ENCODE measurements at places on chromosomes 3 and 15.

GRCh38 chr3:160184655-160185054 is 40.6 kb upstream of the C3orf80 start:
- no peak for DNase-seq

DNA sequence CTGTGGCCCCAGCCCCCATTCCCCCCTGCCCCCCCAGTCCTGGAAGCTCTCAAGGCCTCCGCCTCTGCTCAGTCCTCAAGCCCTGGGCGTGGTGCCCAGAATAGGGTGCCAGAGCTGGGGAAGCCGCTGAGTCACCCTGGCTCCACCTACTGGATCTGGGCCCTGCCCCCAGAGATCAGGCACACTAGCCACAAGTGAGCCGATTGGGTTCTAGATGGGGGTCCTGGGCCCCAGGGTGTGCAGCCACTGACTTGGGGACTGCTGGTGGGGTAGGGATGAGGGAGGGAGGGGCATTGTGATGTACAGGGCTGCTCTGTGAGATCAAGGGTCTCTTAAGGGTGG is 5.7 kb downstream of the EIF4G1 start:
- peak; percentile 36 for DNase-seq

DNA sequence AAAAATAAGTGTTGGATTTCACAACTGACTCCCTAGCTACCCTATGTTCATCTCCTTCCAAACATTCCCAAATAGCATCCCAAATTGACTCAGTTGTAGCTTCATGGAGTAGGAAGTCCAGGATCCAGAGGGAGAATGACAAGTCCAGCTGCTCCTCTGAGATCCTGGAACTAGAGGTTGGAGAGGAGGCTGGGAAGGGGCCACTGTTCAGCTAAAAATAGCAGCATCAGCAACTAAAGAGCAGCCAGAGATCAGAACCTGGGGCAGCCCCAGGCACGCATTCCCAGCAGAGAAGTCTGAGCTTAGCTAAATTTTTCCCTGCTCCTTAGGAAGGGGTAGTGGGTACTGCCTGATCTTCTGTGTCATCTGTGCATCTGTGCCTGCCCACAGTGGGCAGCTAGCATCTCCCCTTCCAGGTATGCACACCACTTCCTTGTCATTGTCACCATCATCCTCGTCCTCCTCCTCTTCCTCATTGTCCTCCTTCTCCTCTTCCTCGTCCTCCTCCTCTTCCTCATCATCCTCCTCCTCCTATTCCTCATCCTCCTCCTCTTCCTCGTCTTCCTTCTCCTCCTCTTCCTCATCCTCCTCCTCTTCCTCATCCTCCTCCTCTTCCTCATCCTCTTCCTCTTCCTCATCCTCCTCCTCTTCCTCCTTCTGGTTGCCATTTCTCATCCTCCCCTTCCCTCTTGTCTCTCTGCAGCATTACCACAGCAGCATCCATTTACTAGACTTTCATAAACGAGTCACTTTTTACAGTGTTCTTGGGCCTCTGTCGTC is 152.3 kb upstream of the ROPN1 start:
- no peak for DNase-seq

GRCh38 chr3:52313774-52314188 is 2.3 kb upstream of the DNAH1 start:
- no peak for DNase-seq

Data from stimulated activated CD4-positive, alpha-beta T cell treated with anti-CD3 and anti-CD28 coated beads, Interleukin-15, amount 100 ng/mL, for 48 hours (primary cell).